ENCODE measurements at places on chromosomes 7 and 10.

- no peak for DNase-seq
These were observed 43.2 kb downstream of the PROSER2 start for GRCh38 chr10:11866199-11866925.

GRCh38 chr10:62732841-62733653 lies 71.5 kb upstream of the ADO start:
- DNase-seq = no peak

- no peak for DNase-seq
These were observed 1.9 kb downstream of the EZH2 start for GRCh38 chr7:148882192-148882591.

DNA sequence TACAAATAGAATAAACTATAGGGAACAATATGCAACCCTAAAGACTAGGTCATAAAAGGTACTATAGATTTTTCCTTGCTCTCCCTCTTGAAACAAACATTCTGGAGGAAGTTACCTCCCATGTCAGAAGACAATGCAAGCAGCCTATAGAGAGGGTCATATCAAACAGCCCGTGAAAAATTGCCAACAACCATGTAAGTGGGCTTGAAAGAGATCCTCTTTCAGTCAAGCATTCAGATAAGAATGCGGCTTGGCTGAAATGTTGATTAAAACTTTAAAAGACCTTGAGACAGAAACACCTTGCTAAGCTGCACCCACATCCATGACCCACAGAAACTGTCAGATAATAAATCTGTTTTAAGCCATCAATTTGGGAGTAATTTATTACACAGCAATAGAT lies 526.6 kb upstream of the GHITM start:
- DNase-seq = no peak

DNA sequence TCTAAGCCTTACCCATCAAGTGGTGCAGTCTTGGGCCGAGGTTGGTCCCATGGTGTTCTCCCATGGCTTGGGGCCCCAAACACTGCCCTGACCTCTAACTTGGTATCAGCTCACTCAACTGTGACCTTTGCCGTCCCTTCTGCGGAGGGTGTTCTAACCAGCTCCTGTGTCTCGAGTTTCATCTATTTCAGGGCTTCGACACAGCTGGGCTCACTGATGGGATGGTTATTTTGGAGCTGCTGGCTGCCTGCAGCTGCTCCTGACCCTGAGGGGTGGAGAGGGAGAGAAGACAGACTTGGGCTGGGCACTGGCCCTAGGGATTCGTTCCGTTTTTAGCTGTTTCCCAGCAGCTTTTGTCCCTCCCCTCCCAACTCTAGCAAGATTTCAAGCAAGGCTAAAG lies 86.9 kb downstream of the NEURL1 start:
- no peak for DNase-seq

DNA sequence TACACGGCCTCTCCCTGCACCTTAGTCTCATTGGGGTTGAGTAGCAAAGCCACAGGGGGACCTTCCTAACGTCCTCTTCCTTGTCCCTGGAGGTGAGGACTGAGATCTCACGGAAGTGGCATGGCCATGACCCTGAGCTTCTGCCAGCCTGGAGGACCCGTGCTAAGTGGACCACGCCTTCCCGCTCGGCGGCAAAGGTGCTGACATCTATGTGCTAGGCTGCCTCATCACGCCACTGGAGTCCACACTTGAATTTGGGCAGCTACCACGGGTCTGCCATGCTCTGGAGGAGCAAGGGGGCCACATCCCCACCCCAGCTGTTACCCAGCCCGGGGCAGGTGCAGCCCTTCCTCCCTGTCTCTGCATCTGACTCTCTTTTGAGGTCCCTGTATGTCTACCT lies 15.3 kb downstream of the GHRHR start:
- no peak for DNase-seq

- no peak for DNase-seq
These were observed 10.3 kb upstream of the PLAC9 start for GRCh38 chr10:80122110-80122710.

DNA sequence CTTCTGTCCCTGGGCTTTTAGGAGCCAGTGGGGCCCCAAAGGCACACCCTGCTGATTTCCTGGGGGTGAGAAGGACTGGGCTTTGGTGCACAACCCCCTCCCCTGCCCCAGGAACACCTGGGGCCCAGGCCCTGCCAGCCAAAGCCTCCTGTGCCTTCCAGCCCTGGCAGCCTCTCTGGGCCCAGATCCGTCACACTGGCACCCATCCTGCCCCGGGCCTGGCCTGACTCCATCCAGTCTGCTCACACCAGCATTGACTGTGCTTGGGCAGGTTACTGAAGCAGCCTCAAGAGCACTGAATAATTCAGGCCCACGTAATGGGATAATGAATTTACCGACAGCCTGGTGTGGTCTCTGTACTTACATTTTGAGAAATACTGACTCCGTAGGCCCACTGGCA lies 12.0 kb upstream of the COMTD1 start:
- no peak for DNase-seq

- DNase-seq = no peak
These were observed 126.0 kb upstream of the CALN1 start for GRCh38 chr7:72538147-72538546.

DNA sequence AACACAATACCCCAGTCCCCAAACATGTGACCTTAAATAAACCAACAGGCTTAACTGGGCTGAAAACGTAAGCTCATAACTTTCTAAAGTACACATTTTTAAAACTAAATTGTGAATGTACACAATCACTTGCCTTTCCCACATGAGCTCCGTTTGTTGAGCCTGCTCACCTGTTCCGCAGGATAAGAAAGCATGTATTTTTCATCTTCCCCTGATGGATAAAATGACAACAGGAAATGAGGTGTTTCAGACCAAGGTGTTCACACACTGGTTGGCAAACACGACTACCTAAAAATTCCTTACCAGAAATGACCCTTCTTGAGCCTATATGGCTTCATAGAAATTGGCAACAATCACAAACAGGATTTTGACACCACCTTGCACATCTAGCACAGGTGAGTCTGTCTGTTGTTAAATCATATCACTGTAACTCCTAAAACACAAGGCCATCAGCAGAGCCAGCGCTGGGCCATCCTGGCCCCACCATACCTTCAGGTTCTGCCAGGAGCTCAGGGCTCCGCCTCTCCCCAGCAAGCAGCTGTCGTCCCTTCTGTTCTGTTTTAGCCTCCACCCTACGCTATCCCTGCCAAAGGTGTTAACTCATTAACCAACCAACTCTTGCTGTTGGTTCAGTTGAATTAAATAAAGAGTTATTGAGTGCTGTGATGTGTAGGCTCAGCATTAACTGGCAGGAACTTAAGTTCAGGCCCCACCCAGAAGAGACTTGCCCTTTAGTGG lies 73.6 kb upstream of the RNF32 start:
- no peak for DNase-seq

Data from left forelimb (tissue), 1 donor.